Activated naive CD4-positive, alpha-beta T cell treated with anti-CD3 and anti-CD28 coated beads for 36 hours (primary cell): ENCODE measurements at places on chromosomes 4 and X.

- no peak for DNase-seq
Observed at GRCh38 chr4:122313006-122313646, 65.7 kb upstream of the ADAD1 start.

GRCh38 chrX:7068939-7069367, 78.6 kb upstream of the STS start:
- DNase-seq, result peak; percentile 57

DNA sequence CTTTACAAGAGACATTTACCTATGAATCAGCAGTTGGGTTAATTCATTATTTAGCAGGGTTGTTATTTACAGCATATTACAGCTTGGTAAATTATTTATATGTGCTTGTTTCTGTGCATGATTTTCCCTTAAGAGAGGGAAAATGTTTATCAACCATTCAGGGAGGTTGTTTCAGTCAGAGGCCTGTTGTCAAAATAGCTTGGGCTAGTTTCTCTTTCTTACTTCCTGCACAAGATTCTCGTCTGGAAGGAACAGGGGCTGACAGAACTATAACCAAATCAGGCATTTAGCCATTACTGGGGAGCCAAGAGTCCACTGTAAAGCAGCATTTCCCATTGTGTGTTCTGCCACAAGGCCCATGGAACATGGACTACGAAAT, 135.8 kb downstream of the HS6ST2 start:
- no peak for DNase-seq

GRCh38 chr4:93813092-93813491, 15.5 kb upstream of the ATOH1 start:
- DNase-seq, result no peak

DNA sequence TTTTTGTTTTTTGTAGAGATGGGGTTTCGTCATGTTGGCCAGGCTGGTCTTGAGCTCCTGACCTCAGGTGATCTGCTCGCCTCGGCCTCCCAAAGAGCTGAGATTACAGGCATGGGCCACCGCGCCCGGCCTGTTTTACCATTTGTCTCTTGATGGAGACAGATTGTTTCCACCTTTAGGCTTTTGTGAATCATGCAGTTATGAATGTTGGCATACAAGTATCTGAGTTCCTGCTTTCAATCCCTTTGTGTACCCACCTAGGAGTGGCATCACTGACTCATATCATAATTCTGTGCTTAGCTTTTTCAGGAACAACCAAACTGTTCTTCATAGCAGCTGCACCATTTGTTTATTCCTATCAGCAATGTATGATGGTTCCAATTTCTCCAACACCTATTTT, 20.2 kb upstream of the MGST2 start:
- no peak for DNase-seq
